Retina (tissue), 1 donor: ENCODE measurements at places on chromosomes 16 and 17.

GRCh38 chr17:55492781-55493341, 18.4 kb downstream of the SMIM36 start:
- peak; percentile 30 for DNase-seq

GRCh38 chr16:79283578-79283977, 317.0 kb downstream of the MAF start:
- no peak for DNase-seq

GRCh38 chr17:31488264-31488981, 96.9 kb downstream of the RAB11FIP4 start:
- peak; percentile 64 for DNase-seq

DNA sequence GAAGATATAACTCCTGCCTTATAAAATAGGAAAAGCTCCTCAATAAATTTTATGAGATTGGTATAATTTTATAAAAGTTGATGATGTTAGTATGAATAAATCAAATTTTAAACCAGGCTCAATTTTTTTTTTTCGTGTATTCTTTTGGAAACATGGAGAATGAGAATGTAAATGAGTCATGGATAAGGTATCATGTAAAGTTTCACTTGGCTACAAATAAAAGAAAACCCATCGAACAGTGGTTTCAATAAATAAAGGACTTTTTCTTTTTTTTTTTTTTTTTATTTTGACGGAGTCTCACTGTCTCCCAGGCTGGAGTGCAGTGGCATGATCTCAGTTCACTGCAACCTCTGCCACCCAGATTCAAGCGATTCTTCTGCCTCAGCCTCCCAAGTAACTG, 67.3 kb downstream of the PHKB start:
- DNase-seq: no peak

DNA sequence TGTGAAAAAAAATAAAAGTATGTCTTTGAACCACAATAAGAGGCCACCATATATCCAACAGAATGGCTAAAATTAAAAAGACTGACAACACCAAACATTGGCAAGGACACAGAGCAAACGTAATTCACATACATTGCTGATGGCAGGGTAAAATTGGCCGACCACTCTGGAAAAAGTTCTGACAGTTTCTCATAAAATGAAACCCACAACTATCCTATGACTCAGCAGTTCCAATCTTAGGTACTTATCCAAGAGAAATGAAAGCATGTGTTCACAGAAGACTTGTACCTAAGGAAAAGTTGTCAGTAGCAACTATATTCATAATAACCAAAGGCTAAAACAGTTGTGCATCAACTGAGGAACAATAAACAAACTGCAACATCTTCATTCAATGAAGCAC, 357.3 kb upstream of the XYLT1 start:
- DNase-seq: no peak

DNA sequence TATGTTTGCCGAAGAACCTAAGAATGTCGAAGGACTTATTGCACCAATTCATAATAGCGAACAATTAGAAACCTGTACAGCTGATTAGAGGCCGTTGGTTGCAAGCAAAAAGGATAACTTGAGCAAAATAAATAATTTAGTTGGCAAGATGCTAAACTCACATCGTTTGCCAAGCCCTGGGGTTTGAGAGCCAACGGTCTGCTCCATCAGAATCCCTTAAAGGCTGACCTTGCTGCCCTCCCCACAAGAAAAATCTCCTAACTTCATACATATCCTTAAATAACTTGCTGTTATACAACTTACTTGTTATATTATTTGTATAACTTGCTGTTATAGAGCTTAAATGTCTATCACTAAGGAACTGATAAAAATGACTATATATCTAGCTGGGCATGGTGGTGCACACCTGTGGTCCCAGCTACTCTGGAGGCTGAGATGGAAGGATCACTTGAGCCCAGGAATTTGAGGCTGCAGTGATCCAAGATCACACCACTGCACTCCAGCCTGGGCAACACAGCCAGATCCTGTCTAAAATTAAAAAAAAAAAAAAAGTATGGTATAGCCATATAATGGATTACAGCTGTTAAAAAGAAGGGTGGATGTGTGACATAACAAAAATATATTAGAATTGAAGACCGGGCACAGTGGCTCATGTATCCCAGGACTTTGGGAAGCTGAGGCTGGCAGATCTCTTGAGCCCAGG, 1.9 kb upstream of the TRIM37 start:
- no peak for DNase-seq

GRCh38 chr16:10362077-10362863, 23.6 kb upstream of the ATF7IP2 start:
- no peak for DNase-seq

DNA sequence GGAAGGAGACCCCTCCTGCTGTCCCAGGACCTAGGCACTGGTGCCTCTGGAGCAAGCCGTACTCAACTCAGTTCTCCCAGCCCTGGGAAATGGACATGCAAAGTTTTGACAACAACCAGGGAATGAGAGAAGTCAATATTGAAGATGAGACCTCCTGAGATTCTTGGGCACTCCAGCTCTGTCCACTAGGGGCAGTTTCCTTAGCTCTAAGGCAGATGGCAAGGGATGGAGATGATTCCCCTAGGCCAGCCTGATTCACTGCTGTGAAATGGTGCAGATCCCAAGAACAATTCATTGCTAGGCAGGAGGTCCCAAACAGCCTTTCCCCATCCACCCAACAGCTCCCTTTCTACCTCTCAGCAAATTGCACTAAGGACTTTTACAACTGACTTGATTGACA, 20.5 kb upstream of the SDR42E2 start:
- DNase-seq: no peak

- DNase-seq: no peak
Measured at GRCh38 chr17:79667746-79668145, 56.9 kb upstream of the RBFOX3 start.

- no peak for DNase-seq
Measured at GRCh38 chr16:62642677-62643076, 606.4 kb upstream of the CDH8 start.

DNA sequence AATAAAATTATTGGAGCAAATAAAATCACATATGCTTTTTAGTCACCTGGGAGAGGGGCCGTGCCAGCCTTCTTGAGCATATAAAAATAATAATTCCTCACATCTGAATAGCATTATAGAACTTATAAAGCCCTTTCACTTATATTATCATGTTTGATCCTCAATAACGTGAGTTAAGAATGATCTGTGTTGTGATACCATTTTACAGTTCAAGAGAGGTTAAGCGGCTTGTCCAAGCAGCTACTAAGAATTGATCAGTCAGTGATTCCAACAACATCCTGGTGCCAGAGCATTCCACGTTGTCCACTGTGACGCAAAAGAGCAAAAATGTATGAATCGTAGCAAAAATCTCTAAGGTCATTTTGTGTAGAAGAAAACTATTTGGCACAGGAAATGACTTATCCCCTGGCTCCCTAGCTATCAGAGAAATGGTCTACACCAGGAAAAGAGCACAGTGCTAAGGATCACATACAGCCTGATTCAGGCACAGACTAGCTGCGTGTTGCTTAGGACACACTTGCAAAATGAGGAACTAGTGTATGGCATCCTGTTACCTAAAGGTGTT, 33.0 kb downstream of the ANKFN1 start:
- DNase-seq: no peak

DNA sequence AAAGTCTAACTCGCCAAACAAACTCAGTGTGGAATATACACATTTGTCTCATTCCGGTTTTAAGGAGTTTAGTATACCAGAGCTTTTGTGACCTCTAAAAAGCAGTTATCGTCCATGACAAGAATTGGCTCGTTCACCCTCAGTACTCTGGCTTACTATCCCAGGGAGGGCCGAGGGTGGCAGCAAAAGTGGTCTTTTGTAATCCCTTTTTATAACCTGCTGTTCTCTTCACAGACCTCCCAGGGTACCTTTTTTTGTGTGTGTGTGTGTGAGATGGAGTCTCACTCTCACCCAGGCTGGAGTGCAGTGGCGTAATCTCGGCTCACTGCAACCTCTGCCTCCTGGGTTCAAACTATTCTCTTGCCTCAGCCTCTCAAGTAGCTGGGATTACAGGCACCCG, 8.9 kb downstream of the NMT1 start:
- DNase-seq: no peak

DNA sequence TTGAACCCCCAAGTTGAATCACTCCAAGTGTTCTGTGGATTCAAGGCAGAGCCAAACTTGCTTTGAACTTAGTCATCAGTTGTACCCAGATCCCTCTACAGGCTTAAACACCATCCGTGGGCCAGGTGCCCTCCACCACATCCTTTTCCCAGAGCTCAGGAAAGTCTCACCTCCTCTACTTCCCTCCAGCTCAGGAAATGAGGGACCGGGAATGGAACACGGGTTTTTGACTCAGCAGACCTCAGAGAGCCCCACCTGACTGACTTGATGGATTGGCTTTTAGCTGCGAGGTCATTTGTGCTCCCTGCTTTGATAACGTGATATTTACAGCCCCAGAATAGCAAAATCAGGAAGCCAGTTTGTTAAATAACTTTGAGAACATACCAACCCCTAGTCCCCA, 20.1 kb downstream of the GID4 start:
- no peak for DNase-seq

DNA sequence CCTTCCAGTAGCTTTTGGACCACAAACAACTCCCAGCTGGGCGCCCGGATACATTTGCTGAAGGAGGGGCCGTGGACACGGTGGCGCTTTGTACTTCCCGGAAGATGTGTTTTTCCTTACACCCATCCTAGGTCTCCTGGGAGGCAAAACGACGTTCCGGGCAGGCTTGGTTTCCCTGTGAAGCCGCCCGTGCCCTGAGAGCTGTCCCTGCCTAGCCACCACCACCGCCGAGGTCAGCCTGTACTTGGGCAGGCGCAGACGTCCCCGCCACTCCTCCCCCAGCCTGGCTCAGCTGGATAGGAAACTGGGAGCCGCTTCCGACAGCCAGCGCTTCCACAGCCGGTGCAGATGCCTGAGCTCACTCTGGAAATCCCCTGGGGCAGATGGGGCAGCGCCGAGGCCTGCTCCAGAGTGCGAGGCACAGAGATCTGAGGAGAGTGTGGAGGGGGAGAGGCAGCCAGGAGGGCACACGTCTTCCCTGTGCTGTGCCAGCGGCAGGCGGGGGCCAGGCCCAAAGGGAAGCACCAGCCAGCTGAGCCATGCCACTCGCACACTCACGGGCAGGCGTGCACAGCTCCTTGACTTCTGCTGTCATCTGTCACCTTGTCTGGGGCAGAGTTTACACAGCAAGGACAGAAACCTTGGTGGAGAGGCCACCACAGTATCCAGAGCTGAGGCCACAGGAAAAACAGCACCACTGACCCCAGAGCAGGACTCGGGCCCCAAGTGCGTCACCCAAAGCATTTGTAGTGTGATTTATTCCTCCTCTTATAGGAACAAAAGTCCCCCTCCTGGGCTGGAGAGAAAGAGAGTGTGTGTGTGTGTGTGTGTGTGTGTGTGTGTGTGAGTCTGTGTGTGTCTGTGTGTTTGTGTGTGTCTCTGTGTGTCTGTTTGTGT, 3.0 kb downstream of the RHBDF2 start:
- DNase-seq: peak; percentile 86

GRCh38 chr17:50594892-50595291, 34.4 kb downstream of the CACNA1G start:
- peak; percentile 77 for DNase-seq

- no peak for DNase-seq
Measured at GRCh38 chr17:68498479-68499326, 13.5 kb upstream of the PRKAR1A start.

GRCh38 chr17:68289936-68290267, 1.0 kb downstream of the SLC16A6 start:
- DNase-seq: no peak

DNA sequence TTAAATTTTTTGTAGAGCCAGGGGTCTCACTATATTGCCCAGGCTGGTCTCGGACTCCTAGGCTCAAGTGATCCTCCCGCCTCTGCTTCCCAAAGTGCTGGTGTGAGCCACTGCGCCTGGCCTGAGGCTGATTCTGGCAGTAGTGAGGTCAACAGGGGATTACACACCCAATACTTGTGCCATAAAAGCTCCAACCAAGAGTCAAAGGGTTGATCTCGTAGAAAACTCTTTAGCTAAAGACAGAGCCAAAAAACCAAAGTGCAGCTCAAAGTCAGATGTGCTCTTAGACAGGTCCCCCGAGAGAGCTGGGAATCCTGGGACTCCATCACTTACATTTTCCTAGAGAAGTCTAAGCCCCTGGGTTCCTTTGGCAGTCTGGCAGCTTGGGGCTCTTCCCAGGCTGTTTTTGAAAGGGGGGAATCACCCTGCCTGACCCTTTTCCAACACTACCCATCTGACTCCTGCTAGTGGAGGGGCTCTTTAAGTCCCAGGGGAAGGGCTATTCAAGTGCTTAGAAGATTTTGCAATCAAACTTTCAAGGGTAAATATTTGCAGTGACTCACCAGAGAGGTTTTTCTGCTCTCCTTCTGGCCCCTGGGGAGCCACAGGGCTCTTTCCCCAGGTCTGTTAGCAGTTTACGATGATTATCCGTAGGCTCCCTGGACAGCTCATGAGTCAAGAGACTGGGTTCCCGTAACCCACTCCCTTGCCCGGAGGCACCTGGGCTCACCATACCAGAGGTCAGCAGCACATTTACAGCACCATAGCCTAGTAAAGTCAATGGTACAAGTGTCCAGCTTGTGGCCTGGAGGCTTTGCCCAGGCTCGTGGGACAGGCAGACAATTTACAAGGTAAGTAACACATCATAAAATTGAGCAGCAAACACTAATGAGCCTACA, 408.7 kb downstream of the SLC39A11 start:
- DNase-seq: no peak

DNA sequence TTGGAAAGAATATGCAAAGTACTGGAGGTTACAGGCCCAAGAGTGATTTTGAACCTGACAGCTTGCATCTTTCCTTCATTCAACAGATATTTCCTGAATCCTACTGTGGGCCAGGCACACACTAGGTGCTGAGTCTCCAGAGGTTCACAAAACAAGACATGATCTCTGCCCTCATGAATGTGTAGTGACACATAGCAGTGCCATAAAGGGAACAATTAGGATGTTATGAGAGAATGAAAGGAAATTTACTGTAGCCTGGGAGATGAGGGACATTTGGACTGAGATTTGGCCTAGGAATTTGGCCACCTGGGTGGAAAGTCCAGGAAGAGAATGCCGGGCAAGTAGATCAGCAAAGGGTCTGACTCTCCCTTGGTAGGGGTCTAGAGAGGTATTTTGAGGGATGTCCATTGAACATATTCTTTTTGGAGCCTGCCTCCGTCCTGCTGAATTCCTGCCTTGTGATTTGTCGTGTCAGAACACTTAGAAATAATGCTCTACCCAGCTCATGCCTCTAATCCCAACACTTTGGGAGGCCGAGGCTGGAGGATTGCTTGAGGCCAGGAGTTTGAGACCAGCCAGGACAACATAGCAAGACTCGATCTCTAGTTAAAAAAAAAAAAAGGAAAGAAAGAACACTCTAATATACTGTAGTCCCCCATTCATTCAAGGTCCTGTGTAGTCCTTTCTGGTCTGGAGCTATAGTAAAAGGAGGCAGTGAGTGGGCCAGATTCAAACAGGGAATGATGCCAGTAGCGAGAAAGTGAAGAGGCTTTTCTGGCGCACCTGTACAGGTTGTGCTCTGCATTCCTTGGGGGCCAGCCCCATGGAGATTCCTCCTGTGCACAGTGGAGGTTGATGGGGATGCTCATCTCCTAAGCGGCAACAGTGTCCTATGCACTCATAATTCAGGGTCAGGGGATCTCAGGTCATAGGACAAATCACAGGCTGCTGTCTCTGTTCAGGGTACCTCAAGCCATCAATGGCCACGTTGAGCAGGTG, 90.6 kb upstream of the CLEC18A start:
- no peak for DNase-seq
